ENCODE measurements at places on chromosomes 12 and 14.

GRCh38 chr12:39605501-39605900, 14.1 kb downstream of the ABCD2 start:
- no peak for DNase-seq

- peak; percentile 20 for DNase-seq
Observed at GRCh38 chr14:104875811-104876210, 10.7 kb downstream of the CEP170B start.

DNA sequence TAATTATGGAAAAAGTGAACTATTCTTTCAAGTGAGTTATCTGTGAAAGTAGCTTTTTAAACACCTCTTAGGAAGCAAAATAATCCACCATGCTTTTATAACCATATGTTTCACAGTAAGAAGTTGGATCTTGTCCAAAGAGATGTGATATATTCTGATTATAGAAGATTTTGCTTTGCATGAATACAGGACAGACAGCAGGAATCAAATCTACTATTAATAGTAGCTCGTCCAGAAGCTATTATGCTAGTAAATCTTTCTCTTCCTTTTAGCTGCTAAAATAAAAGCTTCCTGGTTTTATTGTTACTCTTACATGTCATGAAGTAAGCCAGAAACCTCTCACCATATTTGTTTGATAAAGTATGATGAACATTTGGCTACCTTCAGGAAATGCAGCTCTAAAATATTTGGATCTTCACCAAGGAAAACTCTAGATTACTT, 257.0 kb downstream of the IPO8 start:
- DNase-seq, result no peak

DNA sequence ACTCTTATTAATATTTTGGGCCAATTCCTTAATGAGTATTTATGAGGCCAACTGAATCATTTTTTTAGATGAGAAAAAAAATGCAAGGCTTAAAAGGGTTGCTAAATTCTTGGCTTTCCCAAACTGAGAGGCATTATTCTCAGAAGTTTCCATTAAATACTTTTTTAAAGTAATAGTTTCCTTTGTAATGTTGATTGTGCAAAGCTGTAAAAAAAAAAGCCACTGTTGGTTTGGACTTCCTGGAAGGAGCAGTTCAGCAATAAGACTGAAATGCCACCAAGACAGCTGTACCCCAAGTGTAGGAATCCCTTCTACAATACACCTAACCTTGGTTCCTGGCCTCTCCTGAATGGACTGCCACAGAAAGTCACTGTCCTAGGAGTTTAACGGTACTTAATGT, 231.3 kb downstream of the MON2 start:
- no peak for DNase-seq

DNA sequence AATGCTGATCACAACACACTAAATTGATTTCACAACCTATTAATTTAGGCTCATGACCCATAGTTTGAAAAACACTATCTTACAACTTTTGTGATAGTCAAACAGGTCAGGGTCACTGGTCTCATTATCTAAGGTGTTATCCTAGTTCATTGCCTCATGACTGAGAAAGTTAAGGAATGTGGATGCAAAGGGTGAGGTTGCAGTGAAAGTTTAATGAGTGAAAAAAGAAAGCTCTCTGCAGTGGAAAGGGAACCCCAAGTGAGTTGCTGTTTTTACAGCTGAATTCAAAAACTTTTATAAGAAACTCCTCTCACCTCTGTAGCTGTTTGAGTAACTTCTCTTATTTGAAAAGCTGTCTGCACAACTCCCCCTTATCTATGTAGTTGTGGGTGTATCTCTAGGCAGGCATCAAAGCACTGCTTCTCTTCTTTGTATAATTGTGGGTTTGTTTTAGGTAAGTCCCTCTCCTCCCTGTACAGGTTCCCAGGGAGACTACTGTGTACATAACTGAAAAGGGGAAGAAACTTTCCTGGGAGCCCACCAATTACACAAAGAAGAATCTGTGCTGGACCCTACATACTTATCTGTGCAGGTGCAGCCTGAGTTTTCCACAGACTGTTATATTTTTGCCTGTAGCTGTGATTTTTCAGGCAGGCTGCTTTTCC, 18.9 kb downstream of the DNAL1 start:
- DNase-seq, result no peak

DNA sequence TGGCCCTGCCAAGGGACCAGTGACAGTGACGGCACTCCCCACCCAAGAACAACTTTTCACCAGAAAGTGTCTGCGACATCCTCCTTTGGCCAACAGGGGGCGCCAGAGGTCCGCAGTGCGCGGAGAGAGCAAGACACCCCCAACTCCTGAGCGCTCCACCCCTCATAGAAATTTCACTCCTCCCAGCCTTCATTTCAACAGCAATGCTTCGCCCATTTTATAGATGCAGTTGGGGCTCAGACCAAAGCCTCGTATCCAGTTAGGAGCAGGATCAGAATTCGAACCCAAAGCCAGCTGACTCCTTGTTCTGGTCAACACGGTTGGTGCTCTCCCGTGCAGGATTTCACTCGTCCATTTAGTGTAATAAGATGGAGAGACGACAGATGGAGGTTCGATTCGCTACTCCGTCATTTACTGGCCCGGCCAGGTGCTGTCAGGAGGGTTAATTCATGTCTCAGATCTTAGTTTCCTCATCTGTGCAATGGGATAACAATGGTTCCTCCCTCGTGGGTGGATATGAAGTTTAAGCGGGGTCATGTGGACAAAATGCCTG, 2.4 kb upstream of the POP5 start:
- DNase-seq, result peak; percentile 88

- DNase-seq, result no peak
Observed at GRCh38 chr14:81485372-81485771, 48.3 kb downstream of the SEL1L start.

DNA sequence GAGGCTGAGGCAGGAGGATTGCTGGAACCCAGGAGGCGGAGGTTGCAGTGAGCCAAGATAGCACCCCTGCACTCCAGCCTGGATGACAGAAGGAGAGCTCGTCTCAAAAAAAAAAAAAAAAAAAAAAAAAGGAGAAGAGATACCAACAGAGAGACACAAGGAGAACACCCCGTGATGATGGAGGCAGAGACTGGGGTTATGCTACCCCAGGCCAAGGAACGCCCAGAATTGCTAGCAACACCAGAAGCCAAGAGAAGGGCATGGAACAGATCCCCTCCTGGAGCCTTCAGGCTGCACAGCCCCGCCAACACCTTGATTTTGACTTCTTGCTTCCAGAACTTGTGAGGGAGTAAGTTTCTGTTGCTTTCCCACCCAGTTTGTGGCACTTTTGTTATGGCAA, 148.0 kb upstream of the FOXN3 start:
- DNase-seq, result no peak

DNA sequence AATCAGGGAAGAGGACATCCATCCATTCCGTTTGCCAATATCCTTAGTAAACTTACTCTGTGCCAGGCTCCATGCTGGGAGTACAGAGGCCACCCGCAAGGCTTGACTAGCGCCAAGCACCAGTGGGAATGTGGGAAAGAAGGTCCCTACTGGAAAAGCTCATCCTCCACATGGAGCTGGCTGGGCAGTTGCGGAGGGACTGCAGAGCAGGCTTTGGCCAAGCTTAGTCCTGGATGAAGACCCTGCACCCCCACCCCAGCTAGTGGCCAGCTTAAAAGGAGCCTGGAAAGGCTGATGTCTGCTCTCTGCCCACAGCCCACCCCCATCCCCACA, 22.4 kb upstream of the EIF2B2 start:
- DNase-seq, result no peak

DNA sequence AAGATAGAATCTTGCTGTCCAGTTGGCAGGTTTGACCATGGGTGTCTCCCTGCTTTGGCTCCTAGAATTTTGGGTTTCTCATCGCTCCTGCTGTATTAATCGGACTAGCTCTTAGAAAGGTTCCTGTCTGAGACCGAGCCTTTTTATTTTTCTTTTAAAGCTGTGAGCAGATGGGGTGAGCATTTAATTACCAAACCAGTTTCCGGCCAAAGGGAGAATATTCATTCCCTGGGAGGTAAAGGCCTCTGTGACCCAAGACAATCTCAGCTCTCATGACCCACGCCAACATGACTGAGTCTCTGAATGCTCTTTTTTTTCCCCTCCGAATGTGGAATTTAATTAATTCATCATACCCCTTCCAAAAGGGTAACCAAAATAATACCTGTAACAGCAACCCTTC, 464.7 kb upstream of the TMEM132C start:
- DNase-seq, result no peak

- peak; percentile 44 for DNase-seq
Observed at GRCh38 chr12:562634-563033, 100.6 kb downstream of the NINJ2 start.

DNA sequence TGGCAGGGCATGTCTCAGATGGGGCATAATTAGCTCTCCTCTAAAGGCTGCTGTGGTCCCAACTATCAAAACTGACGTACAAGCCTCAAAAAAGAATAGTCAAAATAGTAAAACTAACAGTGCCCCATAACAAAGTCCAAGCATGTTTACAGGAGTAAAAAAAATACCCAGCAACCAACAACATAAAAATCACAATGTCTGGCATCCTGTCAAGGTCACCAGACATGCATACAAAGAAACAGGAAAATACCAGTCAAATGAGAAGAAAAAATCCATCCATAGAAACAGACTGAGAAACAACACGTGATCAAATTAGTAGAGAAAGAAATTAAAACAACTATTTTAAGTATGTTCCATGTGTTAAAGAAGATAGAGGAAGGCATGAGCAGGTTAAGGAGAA, 131.2 kb upstream of the C14orf180 start:
- no peak for DNase-seq

GRCh38 chr12:108972358-108972757, 48.5 kb downstream of the SVOP start:
- no peak for DNase-seq

DNA sequence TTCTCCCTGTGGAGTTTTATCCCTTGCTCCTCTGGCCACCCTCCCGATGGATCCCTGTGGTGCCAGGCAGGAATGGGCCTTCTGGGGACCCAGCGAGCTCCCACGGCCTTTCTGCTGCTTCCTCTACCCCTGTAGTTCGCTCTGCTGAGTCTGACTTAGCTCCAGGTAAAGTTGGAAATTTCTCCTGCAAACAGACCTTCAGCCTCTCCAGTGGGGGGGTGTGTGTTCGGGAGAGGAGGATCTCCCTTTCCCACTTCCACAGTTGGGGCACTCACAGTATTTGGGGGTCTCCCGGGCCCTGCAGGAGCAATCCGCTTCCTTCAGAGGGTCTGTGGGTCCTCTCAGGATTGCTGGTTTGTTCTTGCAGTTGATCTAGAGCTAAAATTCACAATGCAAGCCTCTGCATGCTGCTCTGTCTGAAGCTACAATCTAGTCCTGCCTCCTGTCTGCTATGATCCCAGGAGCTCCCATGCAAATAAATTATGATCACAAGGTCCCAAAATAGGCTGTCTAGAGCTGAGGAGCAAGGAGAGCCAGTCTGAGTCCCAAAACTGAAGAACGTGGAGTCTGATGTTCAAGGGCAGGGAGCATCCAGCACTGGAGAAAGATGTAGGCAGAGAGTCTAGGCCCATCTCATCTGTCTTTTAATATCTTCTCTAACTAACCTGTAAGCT, 18.3 kb downstream of the MTRFR start:
- no peak for DNase-seq

DNA sequence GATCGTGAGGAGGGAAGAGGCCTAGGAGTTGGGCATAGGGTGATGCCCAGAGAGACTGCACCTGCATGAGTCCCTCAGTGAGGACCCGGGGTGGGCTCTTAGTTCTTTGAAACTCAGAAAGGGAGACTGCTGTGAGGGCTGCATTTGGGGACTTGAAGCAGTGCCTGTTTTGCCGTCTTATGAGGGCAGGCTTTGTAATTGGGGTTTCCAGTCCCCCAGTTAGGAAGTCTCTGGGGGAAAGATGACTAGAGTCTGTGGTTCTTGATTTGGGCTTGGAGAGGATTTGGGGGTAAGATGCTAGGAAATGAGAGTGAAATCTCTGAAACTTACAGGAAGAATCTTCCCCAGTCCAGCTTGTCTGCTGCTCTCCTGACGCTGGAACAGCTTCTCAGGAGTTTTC, 99.6 kb downstream of the ARF6 start:
- DNase-seq, result no peak

DNA sequence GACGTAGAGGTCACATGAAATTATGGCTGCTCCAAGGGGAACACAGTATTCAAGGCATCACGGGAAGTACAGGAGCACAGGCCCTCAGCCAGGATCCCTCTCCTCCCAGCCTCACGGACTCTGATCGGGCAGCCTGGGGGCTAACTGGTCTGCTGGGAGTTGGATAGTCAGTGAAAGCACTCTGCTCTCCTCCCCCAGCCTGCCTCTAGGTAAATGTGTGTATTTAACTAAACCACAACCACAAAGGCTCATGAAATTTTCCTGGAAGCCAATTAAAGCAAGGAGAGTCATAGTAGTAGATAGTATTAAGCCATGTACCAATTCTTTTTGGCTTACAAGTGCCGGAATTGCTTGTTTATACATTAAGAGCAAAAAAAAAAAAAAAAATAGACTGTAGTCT, 254.3 kb downstream of the MSRB3 start:
- DNase-seq, result no peak

GRCh38 chr12:68007466-68007865, 18.2 kb downstream of the IFNG-AS1 start:
- DNase-seq, result no peak

- DNase-seq, result no peak
Observed at GRCh38 chr12:70443062-70443673, 77.1 kb downstream of the KCNMB4 start.

- DNase-seq, result no peak
Observed at GRCh38 chr12:45348986-45349385, 133.1 kb downstream of the ANO6 start.

- no peak for DNase-seq
Observed at GRCh38 chr14:74539503-74539902, 45.9 kb downstream of the ISCA2 start.

DNA sequence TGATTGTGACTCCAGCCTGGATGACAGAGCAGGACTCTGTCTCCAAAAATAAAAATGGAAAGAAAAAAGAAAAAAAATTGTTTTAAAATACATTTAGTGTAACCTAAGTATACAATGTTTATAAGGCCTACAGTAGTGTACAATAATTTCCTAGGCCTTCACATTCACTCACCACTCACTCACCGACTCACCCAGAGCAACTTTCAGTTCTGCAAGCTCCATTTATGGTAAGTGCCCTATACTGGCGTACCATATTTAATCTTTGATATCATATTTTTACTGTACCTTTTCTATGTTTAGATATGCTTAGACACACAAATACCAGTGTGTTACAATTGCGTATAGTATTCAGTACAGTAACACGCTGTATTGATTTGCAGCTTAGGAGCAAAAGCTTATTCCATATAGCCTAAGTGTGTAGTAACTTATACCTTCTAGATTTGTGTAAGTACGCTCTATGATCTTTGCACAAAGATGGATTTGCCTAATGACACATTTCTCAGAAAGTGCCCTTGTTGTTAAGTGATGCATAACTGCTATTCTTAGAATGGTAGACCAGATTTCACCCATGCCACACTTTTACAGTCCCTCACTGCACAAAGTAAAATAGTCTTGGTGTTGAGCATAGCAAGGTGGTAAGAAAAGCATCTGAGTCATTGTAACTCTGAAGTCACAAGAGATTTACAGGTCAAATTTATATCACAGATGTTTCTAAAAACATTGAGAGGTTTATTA, 151.9 kb downstream of the LRRK2 start:
- no peak for DNase-seq

DNA sequence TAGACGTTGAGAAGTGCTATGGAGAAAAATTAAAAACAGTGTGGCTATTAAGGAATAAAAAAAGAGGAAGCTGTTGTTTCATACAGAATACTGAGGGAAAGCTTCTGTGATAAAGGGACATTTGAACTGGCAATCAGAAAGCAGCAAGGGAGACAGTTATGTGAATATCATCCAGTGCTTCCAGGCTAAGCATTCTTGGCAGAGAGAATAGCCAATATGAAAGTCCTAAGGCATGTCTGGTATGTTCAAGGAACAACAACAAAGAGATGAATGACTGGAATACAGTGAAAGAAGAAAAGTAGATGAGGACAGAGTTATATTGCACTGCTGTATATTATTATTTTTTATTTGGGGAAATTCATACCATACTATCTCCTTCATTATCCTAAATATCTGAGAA, 23.9 kb downstream of the SCAF11 start:
- DNase-seq, result no peak

Measured in activated naive CD4-positive, alpha-beta T cell treated with anti-CD3 and anti-CD28 coated beads, Interleukin-2, amount 10 ng/mL, durations not matched to agents 7 days and 5 days (primary cell).